IPS-NIHi11 (cell line): ENCODE measurements at places on chromosomes 16 and 17.
A peak's percentile ranks its signal among the peaks of the same experiment; 100 is the strongest.

GRCh38 chr17:79105937-79106336, 31.3 kb downstream of the ENGASE start:
- no peak for DNase-seq

GRCh38 chr16:86377251-86378022, 132.9 kb upstream of the FOXF1 start:
- DNase-seq: no peak

DNA sequence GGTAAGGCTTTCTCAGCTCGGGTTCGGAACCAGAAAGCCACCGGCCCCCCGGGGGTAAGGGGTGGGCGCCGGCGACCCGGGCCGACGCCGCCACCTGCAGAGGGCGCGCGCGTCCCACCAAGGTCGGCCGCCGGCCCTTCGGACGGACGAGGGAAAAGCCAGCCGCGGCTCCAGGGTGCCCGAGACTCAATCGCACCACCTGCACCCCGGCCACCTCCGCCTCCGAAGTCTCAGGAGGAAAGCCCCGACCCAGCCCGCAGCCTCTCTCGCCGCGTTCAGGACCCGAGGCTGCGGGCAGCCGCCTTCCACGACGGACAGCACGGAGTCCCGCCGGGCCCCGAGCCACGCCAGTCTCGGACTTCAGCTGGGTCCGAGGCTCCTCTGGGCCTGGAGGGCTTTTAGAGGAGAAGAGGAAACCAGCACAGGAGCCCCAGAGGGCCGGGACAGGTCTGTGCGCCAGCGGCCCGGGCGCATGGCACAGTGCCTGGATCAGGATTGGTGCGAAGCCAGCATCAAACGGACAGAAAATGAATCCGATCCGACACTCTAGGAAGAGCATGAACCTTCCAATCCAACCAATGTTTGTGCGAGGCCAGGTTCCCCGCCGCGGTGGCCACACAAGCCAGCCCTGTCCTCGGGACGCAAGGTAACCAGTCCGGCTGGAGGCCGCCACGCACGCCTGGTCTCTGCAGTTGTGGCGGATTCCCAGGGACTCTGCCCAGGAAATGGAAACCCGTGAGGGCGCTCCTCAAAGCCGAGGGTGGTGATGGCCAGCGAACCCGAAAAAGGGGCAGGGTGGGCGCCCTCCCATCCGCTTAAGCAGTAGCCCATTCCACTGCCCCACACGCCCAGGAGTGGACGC, 6.7 kb downstream of the CBX8 start:
- DNase-seq: peak; percentile 88

GRCh38 chr17:60079401-60080243, 901 bp upstream of the HEATR6 start:
- no peak for DNase-seq

- DNase-seq: no peak
Observed at GRCh38 chr17:73984941-73985340, 218.5 kb upstream of the RPL38 start.

DNA sequence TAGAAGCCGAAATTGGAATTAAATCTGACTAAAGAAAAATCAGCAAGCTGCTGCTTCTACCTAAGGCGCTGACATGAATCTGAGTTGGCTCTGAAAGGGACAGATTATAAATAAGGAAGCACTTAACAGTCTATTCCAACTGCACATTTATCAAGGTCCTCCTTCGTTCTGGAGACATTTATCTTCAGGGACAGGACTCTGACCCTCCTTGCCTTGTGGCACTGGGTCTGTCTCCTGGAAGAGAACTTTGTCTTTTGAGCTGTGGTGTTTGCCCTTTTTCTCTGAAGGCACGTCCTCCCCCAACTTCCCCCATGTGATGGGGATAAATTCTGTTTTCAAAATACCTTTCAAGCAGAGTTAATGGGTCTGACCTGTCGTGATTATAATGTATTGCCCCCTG, 47.0 kb upstream of the MARCHF10 start:
- no peak for DNase-seq

GRCh38 chr17:41199421-41200078, 9.9 kb downstream of the KRTAP9-1 start:
- no peak for DNase-seq

- DNase-seq: no peak
Observed at GRCh38 chr16:86789621-86790051, 211.3 kb downstream of the FOXL1 start.

DNA sequence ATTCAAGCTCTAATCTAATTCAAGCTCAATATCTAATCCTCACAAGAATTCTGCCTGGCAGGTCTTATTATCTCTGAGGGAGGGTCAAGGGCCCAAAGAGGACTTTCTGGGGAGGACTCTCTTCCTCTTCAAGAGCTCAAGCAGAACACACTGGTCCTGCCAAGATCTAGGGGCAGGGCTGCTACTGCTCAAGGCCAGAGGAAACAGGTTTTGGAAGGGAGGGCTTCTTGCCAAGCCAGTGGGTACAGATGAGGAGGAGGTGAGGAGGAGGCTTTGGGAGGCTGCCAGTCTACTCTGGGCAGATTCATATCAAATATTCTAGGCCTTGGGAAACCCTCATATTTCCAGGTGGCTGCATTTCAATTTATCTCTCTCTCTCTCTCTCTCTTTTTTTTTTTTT, 51.8 kb upstream of the IL34 start:
- no peak for DNase-seq

DNA sequence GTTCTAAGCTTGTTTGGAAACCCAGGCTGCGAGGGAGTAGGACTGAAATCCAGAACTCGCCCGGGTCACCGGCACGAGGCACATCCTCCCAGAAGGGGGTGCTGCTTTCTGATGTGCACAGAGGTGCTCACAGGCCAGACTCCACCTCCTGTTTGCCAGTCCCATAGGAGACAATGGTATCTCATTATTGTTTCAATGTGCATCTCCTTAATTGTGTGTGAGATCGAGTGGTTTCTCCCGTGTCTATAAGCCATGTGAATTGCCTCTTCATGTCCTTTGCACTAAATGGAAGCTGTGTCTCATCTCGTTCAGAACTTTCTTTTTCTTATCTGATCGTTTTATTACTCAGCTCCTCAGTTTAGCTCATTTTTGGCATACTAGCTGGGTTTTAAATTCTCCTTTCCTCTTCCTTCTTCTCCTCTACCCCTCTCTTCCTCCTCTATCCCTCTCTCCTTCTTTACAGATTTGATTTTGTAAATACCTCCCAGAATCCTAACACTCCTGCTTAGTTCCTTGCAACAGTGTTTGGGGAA, 32.1 kb upstream of the PRKCB start:
- peak; percentile 74 for DNase-seq

GRCh38 chr16:67842509-67843342, 606 bp downstream of the THAP11 start:
- peak; percentile 56 for DNase-seq

- no peak for DNase-seq
Observed at GRCh38 chr17:50303596-50303995, 29.3 kb downstream of the TMEM92 start.

GRCh38 chr17:36740157-36740556, 138.8 kb downstream of the MRM1 start:
- no peak for DNase-seq
